CD4-positive, alpha-beta T cell (primary cell): ENCODE measurements at places on chromosomes 16 and 17. TPM values are rescaled to one million over a fixed set of nuclear protein-coding genes. Genes with fewer than 3 reads are reported as not detected.
A peak's percentile ranks its signal among the peaks of the same experiment; 100 is the strongest.

GRCh38 chr16:74511961-74512360 is 90.7 kb upstream of the CLEC18B start:
- peaks cover 18% of the 10 kb centered on the region for H3K36me3 ChIP-seq
- no peaks in the 10 kb centered on the region for H3K4me1 ChIP-seq
- H3K4me3 ChIP-seq: no peak overlapping the region
- no peak for DNase-seq

GRCh38 chr17:38322156-38322779 is 21.5 kb downstream of the GPR179 start:
- H3K27me3 ChIP-seq: no peaks in the 10 kb centered on the region
- H3K36me3 ChIP-seq: peaks cover 14% of the 10 kb centered on the region
- no peak overlapping the region for H3K4me3 ChIP-seq
- no peaks in the 10 kb centered on the region for H3K4me1 ChIP-seq
- H3K27ac ChIP-seq: no peak overlapping the region
- DNase-seq: peak; percentile 59

The DNAH3 gene
- total RNA-seq: not detected

The MT1H gene
- total RNA-seq: not detected

The NACA2 gene
- total RNA-seq: not detected

The STAC2 gene
- not detected for total RNA-seq

The PPP1R27 gene
- not detected for total RNA-seq

The SDR42E2 gene
- 1.3 TPM for total RNA-seq

DNA sequence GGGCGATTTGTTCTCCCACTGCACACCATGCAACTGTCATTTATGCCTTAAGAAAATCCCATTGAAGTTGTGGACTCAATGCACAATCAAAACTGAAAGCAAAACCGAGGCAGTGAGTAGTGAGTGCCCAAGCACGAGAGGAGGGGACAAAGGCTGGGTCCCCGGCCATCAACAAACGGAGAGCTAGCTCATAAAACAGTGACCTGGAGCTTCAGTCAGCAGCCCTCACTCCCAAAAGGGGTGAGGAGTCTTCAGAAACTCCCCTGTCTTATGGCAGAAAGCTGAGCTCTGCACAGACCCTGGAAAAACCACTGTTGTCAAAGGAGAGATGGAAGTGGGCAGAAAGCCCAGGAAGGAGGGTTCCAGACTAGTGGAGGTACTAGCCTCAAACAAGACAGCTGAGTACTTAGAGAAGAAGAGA is 96.9 kb downstream of the ADCY9 start:
- no peak overlapping the region for H3K27ac ChIP-seq
- DNase-seq: no peak
- H3K4me1 ChIP-seq: peaks cover 9% of the 10 kb centered on the region

The PERCC1 gene
- not detected for total RNA-seq

GRCh38 chr17:42889809-42890208 is 10.8 kb upstream of the G6PC1 start:
- H3K36me3 ChIP-seq: no peaks in the 10 kb centered on the region
- no peak overlapping the region for H3K27ac ChIP-seq
- H3K4me3 ChIP-seq: no peak overlapping the region
- H3K4me1 ChIP-seq: peaks cover 2% of the 10 kb centered on the region

GRCh38 chr16:88853325-88853941 is 3.3 kb downstream of the GALNS start:
- H3K4me3 ChIP-seq: no peak overlapping the region
- H3K27me3 ChIP-seq: no peaks in the 10 kb centered on the region
- no peak overlapping the region for H3K27ac ChIP-seq
- H3K36me3 ChIP-seq: peaks cover 13% of the 10 kb centered on the region
- DNase-seq: no peak

DNA sequence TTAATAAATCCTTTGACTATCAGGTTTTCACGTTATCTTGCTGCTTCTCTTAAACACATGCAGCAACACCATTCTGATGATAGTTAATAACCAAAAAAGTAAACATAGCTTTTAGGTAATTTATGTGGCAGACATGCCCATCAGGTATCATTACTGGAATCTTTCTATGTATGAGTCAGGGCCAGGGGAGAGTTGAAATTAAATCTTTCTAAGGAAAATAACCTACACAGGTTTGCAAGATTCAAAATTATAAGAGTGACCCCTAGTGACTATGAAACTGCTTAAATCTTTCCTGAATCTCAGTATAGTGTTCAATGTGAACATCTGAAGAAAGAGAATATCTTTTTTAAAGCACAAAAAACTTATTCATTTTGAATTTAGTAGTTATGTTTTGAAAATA is 666.6 kb downstream of the CDH11 start:
- H3K27ac ChIP-seq: no peak overlapping the region
- no peak for DNase-seq
- H3K4me3 ChIP-seq: no peak overlapping the region
- no peaks in the 10 kb centered on the region for H3K4me1 ChIP-seq

- DNase-seq: peak; percentile 27
- H3K4me1 ChIP-seq: no peaks in the 10 kb centered on the region
These were observed 41.8 kb downstream of the IL4R start for GRCh38 chr16:27355610-27356009.

- DNase-seq: no peak
- peaks cover 55% of the 10 kb centered on the region for H3K4me1 ChIP-seq
- H3K36me3 ChIP-seq: no peaks in the 10 kb centered on the region
These were observed 532 bp downstream of the CNTNAP1 start for GRCh38 chr17:42682722-42683403.

The HASPIN gene
- total RNA-seq: 0.22 TPM

DNA sequence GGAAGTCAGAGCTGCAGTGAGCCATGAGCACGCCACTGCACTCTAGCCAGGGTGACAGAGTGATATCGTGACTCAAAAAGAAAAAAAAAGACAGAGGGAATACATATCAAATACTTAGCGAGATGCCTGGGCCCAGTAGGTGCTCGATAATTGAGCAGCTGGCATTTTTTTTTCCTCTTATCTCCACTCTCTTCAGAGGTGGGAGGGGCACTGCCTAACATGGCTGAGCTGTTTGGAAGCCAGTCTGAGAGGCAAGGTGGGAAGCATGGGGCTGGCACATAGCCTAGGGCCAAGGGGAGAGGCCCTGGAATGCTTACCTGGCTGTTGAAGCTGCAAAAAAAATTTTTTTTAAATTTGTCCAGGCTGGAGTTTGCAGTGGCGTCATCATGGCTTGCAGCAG is 38.4 kb downstream of the HIC1 start:
- no peak overlapping the region for H3K4me3 ChIP-seq
- DNase-seq: no peak
- H3K36me3 ChIP-seq: peaks cover 3% of the 10 kb centered on the region
- H3K27me3 ChIP-seq: no peaks in the 10 kb centered on the region
- peaks cover 28% of the 10 kb centered on the region for H3K4me1 ChIP-seq
